ENCODE measurements at places on chromosomes 16 and 17.

GRCh38 chr16:67396159-67397035 is 3.1 kb upstream of the TPPP3 start:
- DNase-seq = peak; percentile 86

DNA sequence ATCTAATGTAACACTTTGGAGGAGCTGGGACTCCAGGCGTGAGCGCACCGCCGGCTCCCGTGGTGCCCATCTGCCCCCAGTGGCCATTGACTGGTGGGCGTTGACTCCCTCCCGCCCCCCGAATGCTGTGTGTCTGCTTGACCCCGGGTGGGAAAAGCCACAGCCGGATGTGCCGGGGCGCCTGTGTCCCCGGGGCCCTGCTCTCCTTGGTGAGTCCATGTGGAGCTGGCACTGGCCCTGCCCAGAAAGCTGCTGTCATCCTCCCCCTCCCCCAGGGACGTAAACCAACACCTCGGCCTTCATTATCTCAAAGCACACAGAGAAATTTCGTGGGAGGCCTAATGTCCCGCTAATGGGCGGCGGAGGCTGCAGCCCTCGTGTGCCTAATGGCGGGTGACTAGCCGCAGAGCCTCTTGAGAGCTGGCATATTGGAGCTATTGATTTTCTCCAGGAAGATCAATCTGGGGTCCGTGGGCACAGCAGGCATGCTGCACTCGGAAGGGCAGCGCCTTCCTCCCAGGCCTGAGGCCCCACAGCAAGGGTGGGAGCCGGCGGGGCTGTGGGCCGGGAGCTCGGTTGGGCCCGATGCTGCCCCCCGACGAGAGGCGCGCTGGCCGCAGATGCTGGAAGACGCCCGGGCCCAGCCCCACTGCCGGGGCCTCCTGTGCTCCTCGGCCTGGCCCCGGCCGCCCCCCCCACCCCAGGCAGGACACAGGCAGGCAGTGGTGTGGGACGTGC is 4.0 kb upstream of the PERCC1 start:
- no peak for DNase-seq

DNA sequence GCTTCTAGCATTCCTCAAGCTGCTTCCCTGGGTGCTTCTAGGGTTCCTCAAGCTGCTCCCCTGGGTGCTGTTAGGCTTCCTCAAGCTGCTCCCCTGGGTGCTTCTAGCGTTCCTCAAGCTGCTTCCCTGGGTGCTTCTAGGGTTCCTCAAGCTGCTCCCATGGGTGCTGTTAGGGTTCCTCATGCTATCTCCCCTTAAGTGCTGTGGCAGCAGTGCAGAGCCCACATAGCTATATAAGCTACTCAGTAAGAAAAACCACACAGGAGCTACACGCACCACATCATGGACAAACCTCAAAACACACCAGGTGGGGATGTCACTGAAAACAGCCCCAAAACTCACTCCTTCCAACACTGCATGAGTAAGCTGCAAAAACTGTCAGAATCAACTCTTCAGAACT is 35.2 kb downstream of the ANKRD11 start:
- no peak for DNase-seq

GRCh38 chr16:81394966-81395655 is 49.5 kb upstream of the CMIP start:
- no peak for DNase-seq

Data from hindlimb muscle (tissue), 1 donor.